ENCODE measurements at places on chromosomes 13 and 19.

GRCh38 chr13:52827839-52828238 is 20.6 kb downstream of the PCDH8 start:
- no peak for DNase-seq

DNA sequence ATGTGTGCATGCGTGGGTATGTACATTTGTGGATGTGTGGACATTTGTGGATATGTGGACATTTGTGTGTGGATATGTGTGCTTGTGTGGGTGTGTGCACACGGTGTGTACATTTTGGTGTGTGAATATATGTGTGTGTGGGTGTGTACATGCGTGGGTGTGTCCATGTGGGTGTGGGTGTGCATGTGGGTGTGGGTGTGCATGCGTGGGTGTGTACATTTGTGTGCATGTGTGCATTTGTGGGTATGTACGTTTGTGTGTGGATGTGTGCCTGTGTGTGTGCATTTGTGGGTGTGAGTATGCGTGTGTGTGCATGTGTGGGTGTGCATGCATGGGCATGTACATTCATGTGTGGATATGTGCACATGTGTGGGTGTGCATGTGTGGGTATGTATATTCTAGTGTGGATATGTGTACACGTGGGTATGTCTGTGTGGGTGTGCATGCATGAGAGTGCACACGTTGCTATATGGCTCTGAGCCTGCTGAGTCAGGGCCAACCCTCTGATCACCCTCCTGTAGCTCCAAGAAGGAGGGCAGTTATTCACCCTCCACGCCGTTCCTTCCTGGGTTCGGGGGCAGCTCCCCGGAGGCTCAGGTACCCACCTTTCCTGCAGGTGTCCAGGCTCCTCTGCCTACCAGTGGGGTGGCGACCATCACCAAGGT is 20.3 kb downstream of the COMP start:
- no peak for DNase-seq

DNA sequence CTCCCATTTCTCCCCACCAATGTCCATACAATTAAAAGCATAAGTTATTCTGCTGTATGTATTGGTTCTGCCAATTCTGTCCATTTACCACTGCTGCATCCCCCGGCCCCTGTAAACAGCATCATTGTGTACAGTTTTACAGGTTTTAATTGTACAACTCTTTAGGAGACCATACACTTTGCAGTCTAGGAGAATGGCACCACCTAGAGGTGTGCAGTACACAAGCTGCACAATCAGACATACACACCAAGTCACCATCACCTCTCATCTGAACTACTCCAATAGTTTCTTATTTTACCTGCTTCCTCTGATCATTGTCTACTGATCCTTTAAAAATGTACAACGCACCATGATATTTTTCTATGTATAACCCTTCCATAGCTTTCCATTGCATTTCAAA is 855.9 kb upstream of the KLHL1 start:
- no peak for DNase-seq

DNA sequence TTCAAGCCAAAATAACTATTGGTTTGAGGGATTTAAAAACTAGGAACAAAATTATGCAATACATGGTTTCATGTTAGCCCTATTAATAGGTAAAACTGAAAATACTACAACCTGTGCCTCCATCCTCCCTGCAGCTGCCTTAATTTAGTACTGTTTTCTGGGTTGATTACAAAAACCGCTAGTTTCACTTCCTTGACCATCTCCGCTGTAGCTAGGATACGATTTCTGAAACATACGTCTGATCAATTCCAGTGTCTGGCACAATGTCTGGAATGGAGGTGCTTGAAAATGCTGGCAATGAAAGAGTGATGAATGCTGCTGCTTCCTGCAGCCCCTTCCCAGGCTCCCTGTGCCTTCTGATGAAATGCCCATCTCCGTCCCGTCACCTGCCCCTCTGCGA is 273.5 kb downstream of the SHISA2 start:
- DNase-seq = no peak

DNA sequence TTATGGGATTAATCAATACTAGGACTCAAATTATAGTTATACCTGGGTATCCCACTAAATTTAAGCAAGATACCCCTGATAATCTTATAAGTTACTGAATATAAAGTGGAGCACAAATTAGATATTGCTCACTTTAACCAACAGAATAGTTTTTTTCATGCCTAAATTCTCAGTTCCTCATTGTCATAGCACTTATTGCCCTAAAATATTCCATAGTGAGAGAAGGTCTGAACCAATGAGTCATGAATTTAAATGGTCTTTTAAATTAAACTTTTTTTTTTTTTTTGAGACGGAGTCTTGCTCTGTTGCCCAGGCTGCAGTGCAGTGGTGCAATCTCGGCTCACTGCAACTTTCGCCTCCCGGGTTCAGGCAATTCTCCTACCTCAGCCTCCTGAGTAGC is 42.4 kb downstream of the ZNF136 start:
- no peak for DNase-seq

- no peak for DNase-seq
Observed at GRCh38 chr19:34676697-34677385, at the start of gene SCGB2B2. Gene SCGB2B2 (minus strand): TSS chr19:34677159. CDS start chr19:34594563, 82,596 bp downstream.

GRCh38 chr13:100529666-100530377 is 58.8 kb downstream of the GGACT start:
- no peak for DNase-seq

DNA sequence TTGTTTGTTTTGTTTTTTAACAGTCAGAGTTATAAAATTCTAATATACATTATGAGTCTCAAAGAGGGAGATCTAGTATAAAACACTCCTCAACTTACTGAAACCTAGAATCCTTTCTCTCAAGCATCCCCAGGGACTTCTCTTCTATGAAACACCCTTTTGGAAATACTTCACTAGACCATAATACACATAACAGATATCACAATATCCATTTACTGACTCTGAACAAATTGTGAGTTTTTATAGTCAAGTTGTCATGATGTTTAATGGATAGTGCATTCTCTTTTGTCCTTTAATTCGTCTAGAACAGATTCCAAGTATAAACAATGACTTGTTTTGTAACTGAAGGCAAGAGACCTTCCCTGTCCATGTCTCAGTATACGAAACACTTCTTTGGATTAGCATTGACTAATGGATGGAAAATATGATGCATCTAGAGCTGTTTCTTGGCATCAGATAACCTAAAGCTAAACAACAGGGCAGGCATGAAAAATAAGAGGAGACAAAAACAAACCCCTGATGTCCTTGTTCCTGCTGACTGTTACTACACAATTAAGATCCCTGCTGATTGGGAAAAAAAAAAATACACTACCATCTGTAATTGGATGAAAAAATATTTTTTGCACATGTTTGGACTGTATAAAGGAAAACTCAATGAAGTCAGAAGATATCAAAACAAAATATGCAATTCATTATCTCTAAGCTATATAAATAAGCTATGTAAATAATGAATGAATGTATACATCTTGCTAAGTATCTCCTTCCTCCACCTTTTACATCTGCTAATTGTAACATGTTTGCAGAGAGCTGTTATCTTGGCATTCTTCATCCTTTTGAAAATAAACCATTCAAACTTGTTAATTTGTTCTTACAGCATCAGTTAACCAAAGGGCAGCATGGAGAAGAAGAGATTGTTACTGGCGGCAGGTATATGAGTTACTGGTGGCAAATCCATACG is 214.2 kb downstream of the LACC1 start:
- DNase-seq = no peak

- DNase-seq = no peak
Observed at GRCh38 chr13:74646091-74646490, 511.9 kb upstream of the KLF12 start.

GRCh38 chr19:52524086-52524485 is 3.4 kb upstream of the ZNF808 start:
- no peak for DNase-seq

DNA sequence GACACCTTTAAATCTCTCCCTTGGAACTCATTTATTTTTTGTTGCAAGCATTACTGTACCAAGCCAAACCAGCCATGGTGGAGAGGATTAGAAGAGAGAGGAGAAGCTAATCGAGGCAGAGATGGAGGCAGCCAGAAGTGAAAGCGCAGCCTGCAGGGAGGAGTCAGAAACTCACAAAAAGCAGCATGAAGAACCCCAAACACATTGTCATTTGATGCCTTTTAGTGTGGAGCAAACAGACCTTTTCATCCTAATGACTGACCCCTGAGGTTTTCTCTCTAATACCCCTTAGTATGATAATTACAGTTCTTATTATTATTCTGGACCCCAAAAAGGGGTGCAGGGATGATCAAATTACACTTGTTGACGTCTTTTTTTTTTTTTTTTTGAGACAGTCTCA is 62.5 kb downstream of the TNFRSF19 start:
- DNase-seq = no peak

DNA sequence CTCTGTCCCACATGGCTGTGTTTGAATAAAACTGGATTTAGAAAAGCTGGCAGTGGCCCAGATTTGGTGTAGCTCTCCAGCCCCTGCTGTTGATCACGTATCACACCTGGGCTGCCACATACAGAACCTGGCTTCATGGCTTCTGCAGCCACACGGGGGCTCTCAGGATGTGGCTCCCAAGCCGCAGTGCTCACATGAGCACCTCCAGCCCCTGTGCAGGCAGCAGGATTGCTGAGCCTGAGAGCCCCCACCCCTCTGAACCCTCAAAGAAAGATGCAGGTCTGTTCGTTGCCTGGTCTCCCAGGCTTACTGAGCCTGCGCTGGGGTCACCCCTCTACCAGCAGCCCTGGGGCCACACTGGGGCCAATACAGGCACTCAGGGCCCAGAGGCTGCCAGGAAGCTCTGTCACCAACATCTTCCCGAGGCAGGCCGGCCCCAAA is 2.7 kb downstream of the PLEKHF1 start:
- no peak for DNase-seq

DNA sequence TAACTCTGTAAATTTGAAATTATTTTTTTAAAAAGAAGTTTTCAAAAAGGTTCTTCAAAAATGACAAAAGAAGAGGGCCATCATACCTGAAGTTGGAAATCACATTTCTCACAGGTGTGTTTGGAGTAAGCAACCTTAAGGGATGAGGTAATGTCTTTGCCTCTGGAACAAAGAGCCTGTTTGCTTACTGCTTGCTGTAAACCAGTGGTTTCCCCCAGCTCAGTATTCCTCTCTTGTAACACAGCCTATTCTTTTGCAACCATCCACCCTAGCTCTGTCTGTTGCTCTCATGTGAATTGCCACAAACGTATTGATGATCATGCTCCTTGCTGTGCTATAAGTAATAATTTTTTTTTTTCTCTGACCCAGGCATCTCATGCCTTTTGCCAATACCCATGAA is 38.1 kb downstream of the UCHL3 start:
- no peak for DNase-seq

- no peak for DNase-seq
Observed at GRCh38 chr13:94033830-94034642, 445.4 kb downstream of the DCT start.

DNA sequence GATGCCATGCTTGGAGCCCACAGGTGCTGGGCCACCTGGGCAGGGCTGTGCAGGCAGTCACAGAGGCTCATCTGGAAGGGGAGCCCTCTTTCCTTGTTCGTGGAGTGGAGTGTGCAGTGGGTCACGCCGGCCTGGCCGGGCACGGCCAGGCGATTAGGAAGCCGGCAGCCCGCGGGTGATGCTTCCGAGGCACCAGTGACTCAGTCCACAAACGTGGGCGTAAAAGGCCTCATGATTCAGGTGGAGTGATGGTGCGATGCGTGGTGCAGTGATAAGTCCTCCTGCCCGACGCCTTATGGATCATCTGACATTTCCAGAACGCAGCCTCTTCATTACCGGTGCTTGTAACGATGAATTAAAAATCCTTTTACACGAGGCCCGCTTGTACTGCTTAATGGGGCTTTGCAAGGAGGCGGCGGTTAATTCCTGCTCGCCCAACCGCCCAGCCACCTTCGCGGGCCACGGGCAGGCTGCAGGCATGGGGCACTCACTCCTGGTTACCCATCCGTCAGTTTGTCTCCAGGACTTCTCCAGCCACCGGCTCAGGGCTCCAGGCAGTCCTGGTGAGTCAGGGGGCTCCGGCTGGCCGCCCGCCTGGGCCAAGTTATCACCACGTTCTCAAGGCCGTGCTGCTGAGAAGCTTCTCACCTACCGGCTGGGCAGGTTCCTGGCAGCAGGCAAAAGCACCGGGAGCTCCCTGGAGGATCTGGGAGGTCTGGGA is 172.4 kb downstream of the KDM4B start:
- no peak for DNase-seq

DNA sequence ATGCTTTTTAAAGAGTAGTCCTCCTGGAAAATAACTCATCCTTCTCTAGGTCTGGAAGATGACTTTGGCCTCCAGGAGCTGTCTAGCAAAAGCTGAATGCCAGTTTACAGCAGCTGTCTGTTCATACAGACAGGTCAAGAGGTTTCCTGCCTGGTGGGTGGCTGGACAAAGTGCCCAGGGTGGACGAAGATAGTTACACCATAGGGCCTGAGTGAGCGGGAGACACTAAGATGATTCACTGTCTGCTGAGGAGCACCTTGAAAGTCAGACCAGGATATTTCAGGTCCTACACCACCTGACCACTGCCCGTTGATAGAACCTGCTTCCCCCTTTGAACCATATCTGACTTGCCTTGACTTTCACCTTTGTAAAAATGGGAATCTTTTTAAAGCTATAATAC is 49.2 kb upstream of the RCBTB2 start:
- no peak for DNase-seq

DNA sequence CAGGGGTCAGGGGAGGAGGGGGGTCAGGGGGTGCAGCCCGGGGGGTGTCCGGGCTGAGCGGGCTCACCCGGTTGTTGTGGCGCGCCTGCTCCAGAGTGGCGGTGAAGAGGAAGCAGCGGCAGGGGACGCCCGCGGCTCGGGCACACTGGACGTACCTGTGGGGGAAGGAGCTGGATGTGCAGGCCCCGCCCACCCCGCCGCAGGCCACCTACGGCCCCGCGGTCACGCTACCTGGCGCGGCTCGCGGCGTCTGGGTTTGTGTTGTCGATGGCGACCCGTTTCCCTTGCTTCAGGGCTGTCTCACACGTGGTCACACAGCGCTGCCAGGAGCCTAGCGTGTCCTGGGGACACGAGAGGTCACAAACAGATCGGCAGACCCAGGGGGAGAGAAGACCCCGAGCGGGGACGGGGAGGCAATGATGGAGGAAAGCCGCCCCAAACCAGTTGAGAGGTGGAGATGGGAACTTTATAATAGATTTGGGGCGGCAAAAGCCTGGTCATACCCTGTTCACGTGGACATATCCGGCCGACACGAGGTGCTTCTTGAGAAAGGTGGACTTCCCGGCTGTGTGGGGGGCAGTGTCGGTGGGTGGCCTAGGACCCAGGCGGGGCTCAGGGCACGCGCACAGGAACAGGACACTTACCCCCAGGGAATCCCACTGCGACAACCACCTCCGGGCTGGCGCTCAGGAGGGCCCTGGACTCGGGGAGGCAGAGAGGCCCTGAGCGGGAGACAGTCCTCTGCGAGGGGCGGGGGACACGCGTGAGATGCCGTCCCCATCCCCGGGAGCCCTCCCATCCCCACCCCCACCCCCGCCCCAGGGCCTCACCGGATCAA is 5.6 kb downstream of the PNKP start:
- DNase-seq = no peak

GRCh38 chr19:54791476-54791875 is 11.9 kb upstream of the KIR2DL4 start:
- no peak for DNase-seq
